ENCODE measurements at places on chromosomes 5 and 9. TPM values are rescaled to one million over a fixed set of nuclear protein-coding genes. Genes with fewer than 3 reads are reported as not detected.
A peak's percentile ranks its signal among the peaks of the same experiment; 100 is the strongest.

FAM151B gene
- total RNA-seq: 1.9 TPM

DNA sequence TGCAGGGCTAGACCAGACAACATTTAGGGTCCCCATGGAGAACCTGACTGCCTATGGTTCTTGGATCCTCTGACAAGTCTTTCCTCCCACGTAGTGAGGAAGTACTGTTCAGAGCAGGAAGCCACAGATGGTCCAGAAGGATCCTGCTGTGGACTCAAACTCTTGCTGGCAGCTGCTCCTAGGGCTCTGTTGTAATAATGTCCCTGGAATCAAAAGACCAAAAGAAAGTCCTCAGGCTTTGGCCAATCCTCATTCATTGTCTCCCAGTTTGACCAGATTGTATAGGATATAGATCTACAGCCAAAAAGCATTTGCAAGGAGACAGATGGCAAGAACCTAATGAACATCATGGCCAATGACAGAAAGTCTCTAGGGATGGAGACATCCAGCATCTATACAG, 53.9 kb downstream of the SEMA6A start:
- no peak for DNase-seq

- no peak for DNase-seq
Observed at GRCh38 chr5:142845954-142846398, 75.8 kb downstream of the ARHGAP26 start.

DNA sequence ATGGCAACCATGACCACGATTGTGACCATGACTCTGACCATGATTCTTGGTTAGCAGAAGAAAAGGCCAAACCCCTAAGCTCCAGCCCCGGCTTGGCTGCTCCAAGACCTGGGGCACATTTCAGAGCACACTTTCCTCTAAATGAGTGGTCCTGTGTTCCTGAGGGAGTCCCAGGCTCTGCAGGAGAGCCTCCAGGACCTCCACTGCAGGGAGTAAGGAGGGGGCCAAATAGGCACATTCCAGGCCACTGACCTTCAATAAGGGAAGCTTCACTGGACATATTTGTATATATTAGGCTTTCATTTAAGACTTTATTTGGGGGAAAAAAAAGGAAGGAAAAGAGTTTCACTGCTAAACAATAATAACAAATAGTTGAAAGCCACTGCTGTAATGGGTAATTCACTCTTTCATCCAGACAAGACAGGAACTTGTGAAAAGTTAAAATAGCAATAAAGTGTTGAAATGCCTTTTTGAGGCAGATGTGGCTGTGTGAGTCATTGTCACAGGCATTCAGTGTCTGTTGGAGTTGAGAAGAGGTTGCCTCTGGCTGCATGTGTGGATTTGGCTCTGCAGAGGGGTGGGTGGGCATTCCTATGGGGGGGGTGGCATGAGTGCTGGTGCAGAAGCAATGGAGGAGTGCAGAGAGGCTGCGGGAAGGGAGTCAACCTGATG, 63.9 kb upstream of the TGFBR1 start:
- peak; percentile 86 for DNase-seq

Data from A172 (cell line).